ENCODE measurements at places on chromosomes 1 and 21.

- DNase-seq: no peak
Measured at GRCh38 chr1:216247937-216248336, 175.3 kb downstream of the USH2A start.

DNA sequence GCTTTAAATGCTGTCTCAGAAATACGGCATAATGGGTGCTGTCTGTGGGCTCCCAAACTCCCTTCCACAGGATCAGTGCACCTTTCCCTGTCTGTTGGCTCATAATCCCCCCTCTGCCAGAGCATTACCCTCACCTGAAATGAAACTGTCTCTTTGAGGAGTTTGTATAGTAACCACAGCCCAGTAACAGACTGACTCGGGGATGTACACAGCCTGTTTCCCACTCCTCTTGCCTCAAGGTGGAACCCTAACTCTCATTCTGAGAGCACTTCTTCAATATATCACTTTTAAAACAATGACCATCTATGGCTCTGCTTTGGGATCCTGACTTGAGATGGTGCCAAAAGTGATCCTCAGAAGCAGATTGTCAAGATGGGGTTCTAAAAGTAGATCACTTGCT is 332.5 kb downstream of the AMY1C start:
- DNase-seq: no peak

- DNase-seq: no peak
Measured at GRCh38 chr1:153984123-153984894, 1.8 kb downstream of the RAB13 start.

GRCh38 chr1:9875636-9876000 is 34.5 kb downstream of the CTNNBIP1 start:
- DNase-seq: no peak

GRCh38 chr1:95068956-95069709 is 3.6 kb downstream of the ALG14 start:
- DNase-seq: no peak

GRCh38 chr1:14064649-14065442 is 364.9 kb downstream of the PRDM2 start:
- no peak for DNase-seq

GRCh38 chr1:56432166-56432971 is 147.0 kb downstream of the PLPP3 start:
- DNase-seq: no peak

GRCh38 chr1:183685112-183685713 is 32.1 kb upstream of the APOBEC4 start:
- peak; percentile 4 for DNase-seq

DNA sequence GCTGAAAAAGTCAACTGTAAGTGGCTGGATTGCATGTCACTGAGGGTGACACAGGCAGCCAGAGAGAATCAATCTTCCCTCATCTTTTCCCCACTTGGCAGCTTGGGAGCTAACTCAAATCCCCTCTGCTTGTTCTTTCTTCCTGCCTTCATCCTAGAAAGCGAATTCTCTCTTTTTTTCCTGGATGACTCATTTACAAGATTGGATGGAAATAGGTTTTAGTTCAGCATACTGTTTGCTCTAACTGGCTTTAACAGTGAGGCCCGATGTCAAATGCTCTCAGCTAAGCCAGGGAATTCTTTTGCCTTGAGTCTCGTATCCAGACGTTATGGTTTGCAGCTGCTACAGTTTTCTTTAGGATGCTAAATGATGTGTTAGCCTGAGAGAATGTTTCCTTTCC is 72.7 kb downstream of the HUNK start:
- no peak for DNase-seq

GRCh38 chr1:172781513-172782140 is 122.7 kb downstream of the FASLG start:
- no peak for DNase-seq

- DNase-seq: no peak
Measured at GRCh38 chr1:193111641-193112090, 6.5 kb upstream of the GLRX2 start.

GRCh38 chr1:24126018-24126671 is 14.2 kb upstream of the MYOM3 start:
- no peak for DNase-seq

GRCh38 chr1:114035304-114035700 is 56.0 kb downstream of the OLFML3 start:
- no peak for DNase-seq

DNA sequence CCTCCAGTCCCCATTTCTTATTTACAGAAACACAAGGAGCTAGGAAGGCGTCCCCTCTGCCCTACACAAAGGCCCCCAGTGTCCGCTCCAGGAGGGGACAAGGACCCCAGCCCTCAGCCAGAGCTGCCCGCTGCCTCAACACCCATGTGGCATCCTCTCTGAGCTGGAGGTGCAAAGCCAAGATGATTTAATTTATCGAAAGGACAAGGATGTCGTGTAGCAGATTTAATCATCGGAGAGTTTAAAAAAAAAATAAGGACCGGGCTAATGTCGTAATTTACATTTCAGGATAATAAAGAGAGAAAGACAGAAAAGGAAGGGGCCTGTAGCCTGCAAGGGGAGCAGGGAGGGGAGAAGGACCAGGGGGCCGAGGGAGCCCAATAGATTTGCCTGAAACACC is 68.3 kb upstream of the CASZ1 start:
- DNase-seq: no peak

DNA sequence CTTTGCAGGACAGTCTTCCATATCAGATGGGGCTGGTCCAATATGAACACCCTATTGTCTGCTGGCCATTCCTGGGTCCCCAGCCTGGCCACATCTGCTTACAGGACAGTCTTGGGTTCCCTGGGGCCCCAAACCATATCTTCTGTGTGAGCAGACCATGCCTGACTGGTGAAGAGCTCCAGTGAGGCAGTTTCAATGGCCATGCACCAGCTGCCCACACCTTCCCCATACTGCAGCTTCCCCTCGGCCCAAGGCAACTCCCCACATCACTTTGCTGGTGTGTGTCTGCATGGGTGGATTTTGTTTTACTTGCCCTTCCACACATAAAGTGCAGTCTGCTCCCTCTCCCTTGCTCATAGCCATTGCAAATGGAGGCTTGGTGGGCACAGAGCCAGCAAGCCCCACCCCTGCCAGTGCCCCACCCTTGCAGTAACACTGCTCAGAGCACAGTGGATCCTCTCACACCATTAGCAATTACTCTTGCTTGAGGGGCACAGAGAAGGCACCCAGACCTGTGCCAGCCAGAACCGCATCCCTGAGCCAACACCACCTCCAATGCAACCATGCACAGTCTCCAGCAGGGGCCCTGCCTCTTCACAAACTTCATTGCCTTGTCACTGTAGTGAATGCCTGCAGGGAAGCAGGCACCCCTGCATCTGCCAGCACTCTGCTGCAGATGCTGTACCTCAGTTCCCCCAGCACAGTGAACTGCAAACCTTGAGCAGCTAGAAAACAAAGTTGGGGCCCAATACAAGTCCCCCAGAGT is 474.5 kb upstream of the BEND5 start:
- no peak for DNase-seq

- no peak for DNase-seq
Measured at GRCh38 chr1:224523676-224524075, 89.1 kb upstream of the WDR26 start.

GRCh38 chr1:29269382-29269781 is 33.1 kb downstream of the PTPRU start:
- no peak for DNase-seq

DNA sequence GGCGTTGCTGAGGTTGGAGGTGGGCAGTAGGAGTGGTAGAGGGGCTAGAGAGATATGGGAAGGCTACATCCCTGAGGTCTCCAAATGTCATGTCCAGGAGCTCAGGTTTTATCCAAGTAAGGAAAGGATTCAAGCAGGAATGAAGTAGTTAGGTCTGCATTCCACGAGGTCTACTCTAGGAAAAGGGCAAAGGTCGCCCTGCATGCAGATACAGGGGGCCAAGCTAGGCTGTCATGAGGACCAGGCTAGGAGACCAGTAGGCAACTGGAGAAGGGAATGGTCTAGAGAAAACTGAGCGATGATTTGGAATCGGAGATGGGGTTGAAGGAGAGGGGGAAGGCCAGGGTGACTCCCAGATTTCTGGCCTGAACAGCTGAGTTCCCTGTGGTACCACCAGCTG is 48.7 kb downstream of the IRF2BP2 start:
- no peak for DNase-seq

GRCh38 chr1:211327346-211327921 is 801 bp downstream of the TRAF5 start:
- no peak for DNase-seq

DNA sequence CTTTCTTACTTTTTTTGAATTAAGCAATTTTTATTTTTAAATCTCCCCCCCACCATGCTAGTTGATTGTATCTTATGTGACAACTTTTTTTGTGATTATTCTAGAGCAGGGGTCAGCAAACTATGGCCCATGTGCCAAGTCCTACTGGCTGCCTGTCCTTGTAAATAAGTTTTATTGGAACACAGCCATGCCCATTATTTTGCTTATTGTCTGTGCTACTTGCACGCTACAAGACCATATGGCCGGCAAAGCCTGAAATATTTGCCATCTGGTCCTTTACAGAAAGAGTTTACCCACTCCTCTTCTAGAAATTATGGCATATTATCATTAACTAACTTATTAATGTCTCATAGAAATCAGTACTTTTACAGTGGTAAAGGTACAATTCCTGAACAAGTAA is 51.7 kb downstream of the AK5 start:
- DNase-seq: no peak

- DNase-seq: no peak
Measured at GRCh38 chr21:45883090-45883489, 98.5 kb upstream of the COL6A1 start.

DNA sequence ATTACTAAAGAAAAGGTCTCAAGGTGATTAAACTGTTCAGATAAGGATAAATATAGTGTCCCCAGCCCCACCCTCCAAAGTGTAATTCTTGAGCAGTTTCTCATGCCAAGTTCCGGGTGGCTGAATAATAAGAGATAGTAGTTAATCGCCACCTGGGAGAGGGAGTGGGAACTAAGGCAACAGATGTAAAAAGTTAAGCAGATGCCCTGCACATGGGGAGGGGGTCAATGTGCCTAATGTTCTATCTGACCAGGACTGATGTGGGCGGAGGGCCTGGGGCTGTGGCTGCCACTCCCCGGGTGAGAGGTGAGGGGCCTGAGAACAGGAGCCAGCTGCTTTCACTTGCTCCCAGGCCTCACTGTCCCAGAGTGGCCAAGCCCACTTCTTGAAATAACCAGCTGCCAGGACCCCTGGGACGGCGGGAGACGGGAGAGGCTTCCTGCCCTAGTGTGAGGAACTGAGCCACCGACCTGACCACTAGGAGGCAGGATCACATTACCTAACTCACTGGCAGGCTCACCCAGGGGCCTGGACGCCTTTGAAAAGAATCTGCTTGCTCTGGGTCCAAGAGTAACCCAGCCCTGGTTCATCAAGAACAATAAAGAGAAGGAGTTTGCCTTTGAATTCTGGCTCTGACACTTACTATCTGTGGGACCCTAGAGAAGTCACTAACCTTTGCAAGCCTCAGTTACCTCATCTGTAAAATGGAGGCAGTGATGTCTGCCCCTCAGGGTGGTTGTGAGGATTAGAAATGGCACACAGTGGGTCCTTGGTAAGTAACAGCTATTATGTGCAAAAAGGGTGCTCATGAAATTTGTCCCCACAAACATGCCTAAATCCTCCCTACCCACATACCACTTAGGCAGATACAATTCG is 179.2 kb downstream of the ATG4C start:
- no peak for DNase-seq

GRCh38 chr1:8962812-8963530 is 17.3 kb downstream of the CA6 start:
- DNase-seq: no peak

GRCh38 chr1:162605225-162605927 is 26.9 kb upstream of the DDR2 start:
- no peak for DNase-seq

- DNase-seq: no peak
Measured at GRCh38 chr1:183566026-183566425, 24.2 kb downstream of the NCF2 start.

DNA sequence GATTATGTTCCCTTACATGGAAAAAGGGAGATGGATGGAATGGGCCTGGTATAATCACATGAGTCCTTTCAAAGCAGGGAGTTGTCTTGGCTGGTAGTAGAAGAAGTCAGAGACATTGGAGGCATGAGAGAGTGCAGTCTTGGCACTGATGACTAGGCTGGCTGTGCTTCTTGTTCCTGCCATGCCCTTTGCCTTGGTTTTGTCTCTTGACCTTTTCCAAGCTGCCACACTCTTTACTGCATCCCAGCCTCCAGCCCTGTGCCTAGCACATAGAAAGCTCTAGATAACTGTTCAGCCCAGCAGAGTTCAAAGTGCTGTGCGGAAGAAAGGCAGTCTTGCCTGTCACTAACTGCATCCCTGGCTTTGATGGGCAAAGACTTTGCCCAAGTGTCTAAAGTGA is 412.6 kb downstream of the PRDM2 start:
- DNase-seq: no peak

GRCh38 chr1:101165532-101165931 is 71.3 kb upstream of the S1PR1 start:
- no peak for DNase-seq

DNA sequence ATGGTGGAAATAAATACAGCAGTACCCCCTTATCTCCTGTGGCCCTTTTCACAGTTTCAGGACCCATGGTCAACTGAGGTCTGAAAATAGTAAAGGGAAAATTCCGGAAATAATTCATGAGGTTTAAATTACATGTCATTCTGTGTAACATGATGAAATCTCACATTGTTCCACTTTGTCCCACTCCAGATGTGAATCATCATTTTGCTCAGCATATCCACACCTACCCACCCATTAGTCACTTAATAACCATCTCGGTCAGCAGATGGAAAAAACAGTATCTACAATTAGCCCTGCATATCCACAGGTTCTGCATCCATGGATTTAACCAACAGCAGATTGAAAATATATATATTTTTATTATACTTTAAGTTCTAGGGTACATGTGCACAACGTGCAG is 86.9 kb upstream of the GORAB start:
- no peak for DNase-seq

DNA sequence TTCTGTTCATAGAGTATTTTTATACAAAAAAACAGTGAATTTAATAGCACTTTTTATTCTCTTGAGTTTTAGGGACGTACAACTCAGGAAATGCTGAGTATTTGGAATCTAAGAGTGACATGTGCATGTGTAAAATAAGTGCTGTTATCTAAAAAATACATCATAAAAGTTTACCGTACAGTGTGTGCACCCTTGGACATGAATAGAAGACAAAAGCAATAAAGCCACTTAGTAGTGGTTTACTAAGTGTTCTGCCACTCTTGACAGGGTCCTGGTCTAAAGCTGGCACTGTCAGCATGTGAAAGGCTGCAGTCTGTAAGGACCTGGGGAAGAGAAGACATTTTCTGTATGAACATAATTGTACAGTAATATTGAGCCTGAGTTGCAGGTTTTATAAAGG is 51.0 kb downstream of the LAMC1 start:
- DNase-seq: no peak

GRCh38 chr1:54679706-54680105 is 36.0 kb upstream of the TTC4 start:
- no peak for DNase-seq

- DNase-seq: peak; percentile 69
Measured at GRCh38 chr1:112369392-112370285, 26.4 kb upstream of the CTTNBP2NL start.
